Activated CD4-positive, alpha-beta T cell treated with anti-CD3 and anti-CD28 coated beads, Interleukin-2, amount 10 ng/mL, durations not matched to agents 7 days and 5 days (primary cell): ENCODE measurements at places on chromosomes 12 and 14. TPM values are rescaled to one million over a fixed set of nuclear protein-coding genes. Genes with fewer than 3 reads are reported as not detected.

DNA sequence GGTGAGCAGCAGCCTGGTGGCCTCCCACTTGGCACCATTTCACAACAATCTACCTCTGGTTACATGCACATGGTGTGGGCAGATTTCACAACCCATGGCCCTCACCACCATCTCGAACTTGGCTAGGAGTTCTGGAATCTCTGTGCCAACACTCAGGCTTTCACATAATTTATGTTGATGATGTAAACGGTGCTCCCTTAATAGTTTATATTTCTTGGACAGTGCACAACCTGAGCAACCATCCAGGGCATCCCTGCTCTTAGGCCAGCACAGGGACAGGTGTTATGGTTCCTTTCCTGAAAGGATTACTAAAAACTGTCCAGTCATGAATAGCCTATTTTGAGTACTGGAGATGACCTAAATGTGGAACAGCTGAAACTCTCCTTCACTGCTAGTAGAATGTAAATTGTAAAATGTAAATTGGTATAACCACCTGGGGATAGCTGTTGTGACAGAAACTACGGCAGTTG, 28.6 kb downstream of the ABCB9 start:
- H3K4me1 ChIP-seq = peaks cover 1% of the 10 kb centered on the region
- no peak for DNase-seq
- no peaks in the 10 kb centered on the region for H3K27me3 ChIP-seq
- H3K36me3 ChIP-seq = no peaks in the 10 kb centered on the region
- no peak overlapping the region for H3K4me3 ChIP-seq
- H3K27ac ChIP-seq = no peak overlapping the region

- H3K4me3 ChIP-seq = peak within 1 kb of the TSS; percentile 47
- H3K27ac ChIP-seq = no peak within 1 kb of the TSS
- peaks cover 40% of the 10 kb centered on the region for H3K36me3 ChIP-seq
- peaks cover 28% of the 10 kb centered on the region for H3K27me3 ChIP-seq
Observed at GRCh38 chr14:22836301-22837113, at the start of gene MMP14. TSS of gene MMP14 (plus strand) at chr14:22836585. CDS start at chr14:22836818, 233 bp downstream.

DNA sequence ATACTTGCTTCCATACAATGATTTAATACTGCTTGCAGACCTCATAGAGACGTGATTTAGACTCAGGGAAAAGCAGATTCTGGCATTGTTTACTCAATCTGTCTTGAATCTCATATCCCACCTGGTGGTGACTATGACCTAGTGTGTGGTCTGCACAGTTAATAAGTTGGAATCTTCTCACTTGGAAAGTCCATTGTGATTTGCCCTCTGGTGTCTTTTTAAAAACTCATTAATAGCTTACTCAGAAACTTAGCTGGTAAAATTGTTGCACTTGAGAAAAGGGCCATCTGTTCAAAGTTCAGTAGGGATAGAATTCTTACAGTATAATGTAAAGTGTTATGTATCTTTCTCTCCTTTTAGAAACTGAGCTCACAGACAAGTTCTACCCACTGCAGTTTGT, 106.0 kb downstream of the PELI2 start:
- no peak for DNase-seq
- H3K27ac ChIP-seq = no peak overlapping the region
- H3K4me3 ChIP-seq = no peak overlapping the region
- H3K27me3 ChIP-seq = no peaks in the 10 kb centered on the region
- no peaks in the 10 kb centered on the region for H3K36me3 ChIP-seq
- no peaks in the 10 kb centered on the region for H3K4me1 ChIP-seq

DNA sequence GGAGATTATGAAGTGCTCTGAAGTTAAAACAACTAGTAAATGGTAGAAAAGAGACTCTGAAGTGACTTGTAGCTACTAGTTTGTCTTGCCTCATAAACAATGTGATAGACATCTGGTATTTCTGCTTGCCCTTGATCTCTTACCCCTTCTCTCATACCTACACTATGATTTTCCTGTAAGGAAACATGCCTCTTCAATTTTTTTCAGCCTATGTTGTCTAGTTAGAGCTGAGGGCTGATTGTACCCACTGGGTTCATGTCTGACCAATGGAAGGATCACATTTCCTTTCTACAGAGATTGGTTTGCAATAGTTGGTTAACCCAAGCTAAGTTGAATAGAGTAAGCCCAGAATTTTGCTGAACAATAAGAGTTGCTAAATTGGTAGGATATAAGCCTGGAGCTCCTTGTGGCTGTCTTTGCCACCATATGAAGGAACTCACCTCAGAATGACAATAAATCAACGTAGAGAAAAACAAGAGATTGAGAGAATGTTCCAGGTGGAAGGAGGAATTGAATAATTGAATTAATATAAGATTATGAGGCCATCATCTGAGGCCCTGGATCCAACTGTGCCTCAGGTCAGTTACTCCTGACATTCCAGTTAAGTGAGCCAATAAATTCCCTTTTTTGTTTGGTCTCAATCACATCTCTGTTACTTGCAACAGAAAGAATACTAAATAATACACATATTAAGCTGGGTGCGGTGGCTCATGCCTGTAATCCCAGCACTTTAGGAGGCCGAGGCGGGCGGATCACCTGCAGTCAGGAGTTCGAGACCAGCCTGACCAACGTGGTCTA, 346.4 kb downstream of the ZFP36L1 start:
- no peaks in the 10 kb centered on the region for H3K36me3 ChIP-seq
- no peaks in the 10 kb centered on the region for H3K4me1 ChIP-seq
- no peak for DNase-seq
- H3K4me3 ChIP-seq = no peak overlapping the region
- H3K27ac ChIP-seq = no peak overlapping the region
- no peaks in the 10 kb centered on the region for H3K27me3 ChIP-seq

GRCh38 chr14:97920201-97920600, 1123.0 kb downstream of the VRK1 start:
- H3K27ac ChIP-seq = no peak overlapping the region
- peaks cover 12% of the 10 kb centered on the region for H3K4me1 ChIP-seq
- H3K36me3 ChIP-seq = peaks cover 2% of the 10 kb centered on the region
- H3K4me3 ChIP-seq = no peak overlapping the region
- DNase-seq = no peak

DNA sequence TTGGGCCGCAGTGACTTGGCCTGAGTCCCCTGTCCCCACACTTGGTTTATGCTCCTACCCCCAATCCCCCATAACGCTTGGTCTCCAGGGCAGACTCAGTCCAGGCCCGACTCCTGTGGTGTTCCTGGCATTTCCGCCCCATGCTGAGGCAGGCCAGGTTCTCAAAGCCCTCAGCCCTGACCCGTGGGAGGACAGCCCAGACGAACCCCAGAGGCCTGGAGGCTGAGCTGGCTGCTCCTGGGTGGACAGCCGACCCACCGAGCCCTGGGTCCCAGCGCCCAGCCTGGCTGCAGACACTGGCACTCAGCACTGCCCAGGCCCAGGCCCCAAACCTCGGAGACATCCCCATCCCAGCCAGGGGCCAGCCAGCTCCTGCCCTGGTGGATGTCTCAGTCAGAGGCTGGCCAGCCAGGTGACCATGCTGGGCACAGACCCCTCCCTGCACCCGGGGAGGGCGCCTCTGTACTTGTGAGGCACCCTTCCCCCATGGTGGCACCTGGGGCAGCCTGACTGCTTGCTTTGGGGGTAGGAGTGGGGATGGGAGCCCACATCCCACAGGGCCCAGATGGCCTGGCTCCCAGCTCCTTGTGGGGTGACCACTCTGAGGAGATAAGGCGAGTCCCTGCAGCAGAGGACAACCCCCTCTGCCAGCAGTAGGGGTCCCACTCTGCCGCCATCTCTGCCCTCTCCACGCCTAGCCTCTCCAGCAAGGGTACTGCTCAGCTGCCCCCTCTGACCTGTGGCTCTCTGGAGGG, 1.4 kb downstream of the PLD4 start:
- no peak overlapping the region for H3K4me3 ChIP-seq
- peaks cover 7% of the 10 kb centered on the region for H3K27me3 ChIP-seq
- H3K4me1 ChIP-seq = no peaks in the 10 kb centered on the region
- H3K36me3 ChIP-seq = no peaks in the 10 kb centered on the region
- H3K27ac ChIP-seq = no peak overlapping the region

DNA sequence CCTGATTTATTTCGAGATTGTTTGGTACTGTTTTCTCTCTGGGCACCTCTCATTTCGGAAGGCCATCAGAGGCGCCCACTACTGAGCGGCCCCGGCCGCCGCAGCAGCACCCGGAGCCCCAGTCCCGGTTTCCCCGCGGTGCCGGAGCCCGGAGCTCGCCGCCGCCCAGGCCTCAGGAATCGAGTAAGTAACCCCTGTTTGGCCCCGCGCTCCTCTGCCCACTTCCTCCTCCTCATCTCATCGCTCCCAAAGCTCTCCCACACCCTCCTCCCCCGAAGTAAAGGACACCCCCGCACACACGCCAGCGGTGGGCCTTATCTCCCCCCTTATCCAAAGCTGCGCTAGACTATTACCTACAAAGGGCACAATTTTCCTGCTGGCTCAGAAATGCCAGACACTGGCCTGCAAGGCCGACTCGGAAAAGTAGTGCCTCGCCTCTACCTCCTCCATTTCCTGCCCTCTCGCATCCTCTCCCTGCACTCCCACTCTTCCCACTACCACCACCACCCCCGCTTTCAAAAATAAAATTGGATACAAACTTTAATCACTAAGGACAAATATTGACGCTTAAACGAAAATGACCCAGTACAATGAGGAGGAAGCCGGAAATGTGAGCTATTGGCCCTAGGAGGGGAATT, 637 bp upstream of the FOXG1 start:
- H3K36me3 ChIP-seq = peaks cover 4% of the 10 kb centered on the region
- DNase-seq = no peak
- H3K4me3 ChIP-seq = peak overlapping the region; percentile 49
- H3K27me3 ChIP-seq = peaks cover 60% of the 10 kb centered on the region
- H3K4me1 ChIP-seq = peaks cover 11% of the 10 kb centered on the region

GRCh38 chr12:53230108-53230845, 1.7 kb downstream of the RARG start:
- H3K4me3 ChIP-seq = peak overlapping the region; percentile 29
- peaks cover 16% of the 10 kb centered on the region for H3K36me3 ChIP-seq

- H3K4me1 ChIP-seq = peaks cover 71% of the 10 kb centered on the region
- no peaks in the 10 kb centered on the region for H3K27me3 ChIP-seq
- peaks cover 69% of the 10 kb centered on the region for H3K36me3 ChIP-seq
- H3K4me3 ChIP-seq = no peak overlapping the region
Observed at GRCh38 chr12:92359581-92360209, 214.0 kb upstream of the BTG1 start.

DNA sequence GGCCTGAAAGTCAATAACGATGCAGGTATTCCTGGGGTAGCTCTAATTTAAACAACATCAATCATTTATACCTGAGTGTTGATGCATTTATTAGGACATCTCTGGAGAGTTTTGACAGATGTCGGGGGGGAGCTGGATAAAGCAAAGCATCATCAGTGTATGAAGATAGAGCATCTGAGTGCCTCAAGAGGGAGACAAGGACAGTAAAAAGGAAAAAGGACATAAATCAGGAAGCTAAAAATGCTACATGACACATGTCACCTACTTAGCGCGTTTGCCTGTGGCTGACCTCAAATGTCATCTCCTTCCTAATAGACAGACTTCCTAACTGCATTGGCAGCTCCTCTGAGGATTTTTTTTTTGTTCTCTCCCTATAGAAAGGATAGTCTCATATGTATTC, 259.5 kb upstream of the PKP2 start:
- no peaks in the 10 kb centered on the region for H3K4me1 ChIP-seq
- H3K36me3 ChIP-seq = no peaks in the 10 kb centered on the region
- no peaks in the 10 kb centered on the region for H3K27me3 ChIP-seq
- no peak overlapping the region for H3K4me3 ChIP-seq

DNA sequence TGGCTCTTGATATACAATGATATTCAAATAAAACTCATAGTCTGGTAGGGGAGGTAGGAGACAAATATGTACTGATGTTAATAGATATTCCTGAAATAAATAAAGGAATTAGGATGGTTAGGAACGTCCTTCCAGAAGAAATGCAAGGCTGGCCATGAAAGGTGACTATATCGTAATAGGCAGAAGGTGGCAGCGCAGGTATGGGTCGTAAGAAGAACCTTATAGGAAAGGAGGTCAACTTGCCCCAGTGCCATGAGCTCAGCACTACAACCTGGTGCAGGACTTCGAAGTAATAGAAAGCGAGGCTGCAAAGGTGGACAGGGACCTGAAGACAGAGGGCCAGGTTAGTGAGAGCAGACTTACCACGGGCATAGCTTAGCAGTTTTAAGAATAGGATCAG, 55.3 kb upstream of the FGD4 start:
- no peak overlapping the region for H3K27ac ChIP-seq
- H3K36me3 ChIP-seq = no peaks in the 10 kb centered on the region
- H3K27me3 ChIP-seq = no peaks in the 10 kb centered on the region
- no peak overlapping the region for H3K4me3 ChIP-seq
- no peaks in the 10 kb centered on the region for H3K4me1 ChIP-seq
- DNase-seq = no peak

GRCh38 chr14:86022031-86022629, 492.2 kb downstream of the FLRT2 start:
- no peak overlapping the region for H3K4me3 ChIP-seq
- no peaks in the 10 kb centered on the region for H3K27me3 ChIP-seq
- no peak overlapping the region for H3K27ac ChIP-seq
- peaks cover 4% of the 10 kb centered on the region for H3K36me3 ChIP-seq

GRCh38 chr12:15225136-15225862, 4.1 kb upstream of the RERG start:
- H3K27me3 ChIP-seq = peaks cover 37% of the 10 kb centered on the region
- no peak overlapping the region for H3K27ac ChIP-seq
- no peak for DNase-seq
- peaks cover 9% of the 10 kb centered on the region for H3K4me1 ChIP-seq
- H3K36me3 ChIP-seq = no peaks in the 10 kb centered on the region

DNA sequence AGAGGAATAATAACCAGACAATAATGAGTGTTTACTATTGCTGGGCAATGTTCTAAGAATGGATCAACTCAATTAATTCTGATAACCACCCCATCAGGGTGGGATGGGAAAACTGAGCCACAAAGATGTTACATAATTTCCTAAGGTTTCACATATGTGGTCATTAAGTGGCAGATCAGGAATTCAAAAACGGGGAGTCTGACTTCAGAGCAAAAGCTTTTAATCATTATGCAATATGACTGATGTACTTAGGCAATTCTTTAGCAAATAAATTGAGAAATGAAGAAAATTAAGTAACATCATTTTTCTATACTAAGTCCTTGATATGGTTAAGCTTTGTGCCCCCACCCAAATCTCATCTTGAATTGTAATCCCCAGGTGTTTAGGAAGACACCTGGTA, 53.4 kb downstream of the PLCZ1 start:
- no peaks in the 10 kb centered on the region for H3K27me3 ChIP-seq
- H3K4me3 ChIP-seq = no peak overlapping the region
- H3K36me3 ChIP-seq = no peaks in the 10 kb centered on the region
- no peak for DNase-seq
- no peaks in the 10 kb centered on the region for H3K4me1 ChIP-seq

- no peak for DNase-seq
- peaks cover 10% of the 10 kb centered on the region for H3K36me3 ChIP-seq
- H3K4me3 ChIP-seq = no peak overlapping the region
- H3K27ac ChIP-seq = no peak overlapping the region
- peaks cover 33% of the 10 kb centered on the region for H3K4me1 ChIP-seq
Observed at GRCh38 chr12:14989790-14990189, 16.9 kb downstream of the PDE6H start.

- H3K36me3 ChIP-seq = no peaks in the 10 kb centered on the region
- DNase-seq = no peak
- H3K4me3 ChIP-seq = no peak overlapping the region
Observed at GRCh38 chr12:19387161-19387560, 52.1 kb upstream of the AEBP2 start.

- peak; percentile 49 for DNase-seq
- peaks cover 17% of the 10 kb centered on the region for H3K27me3 ChIP-seq
- peaks cover 33% of the 10 kb centered on the region for H3K4me1 ChIP-seq
Observed at GRCh38 chr12:57765003-57765697, 1.7 kb downstream of the CYP27B1 start.

- H3K27me3 ChIP-seq = peaks cover 2% of the 10 kb centered on the region
- DNase-seq = no peak
- H3K4me3 ChIP-seq = no peak overlapping the region
- H3K4me1 ChIP-seq = no peaks in the 10 kb centered on the region
Observed at GRCh38 chr12:124617615-124618014, 50.2 kb upstream of the NCOR2 start.

STXBP6 gene
- total RNA-seq = not detected

LRRC10 gene
- not detected for total RNA-seq

RFC5 gene
- 45.1 TPM for total RNA-seq

MYH6 gene
- 0.08 TPM for total RNA-seq

MYO1H gene
- not detected for total RNA-seq

CLEC1A gene
- total RNA-seq = not detected
